Activated naive CD4-positive, alpha-beta T cell treated with anti-CD3 and anti-CD28 coated beads, Interleukin-2, amount 50 U/mL, for 16 hours (primary cell): ENCODE measurements at places on chromosomes 1 and 21.

DNA sequence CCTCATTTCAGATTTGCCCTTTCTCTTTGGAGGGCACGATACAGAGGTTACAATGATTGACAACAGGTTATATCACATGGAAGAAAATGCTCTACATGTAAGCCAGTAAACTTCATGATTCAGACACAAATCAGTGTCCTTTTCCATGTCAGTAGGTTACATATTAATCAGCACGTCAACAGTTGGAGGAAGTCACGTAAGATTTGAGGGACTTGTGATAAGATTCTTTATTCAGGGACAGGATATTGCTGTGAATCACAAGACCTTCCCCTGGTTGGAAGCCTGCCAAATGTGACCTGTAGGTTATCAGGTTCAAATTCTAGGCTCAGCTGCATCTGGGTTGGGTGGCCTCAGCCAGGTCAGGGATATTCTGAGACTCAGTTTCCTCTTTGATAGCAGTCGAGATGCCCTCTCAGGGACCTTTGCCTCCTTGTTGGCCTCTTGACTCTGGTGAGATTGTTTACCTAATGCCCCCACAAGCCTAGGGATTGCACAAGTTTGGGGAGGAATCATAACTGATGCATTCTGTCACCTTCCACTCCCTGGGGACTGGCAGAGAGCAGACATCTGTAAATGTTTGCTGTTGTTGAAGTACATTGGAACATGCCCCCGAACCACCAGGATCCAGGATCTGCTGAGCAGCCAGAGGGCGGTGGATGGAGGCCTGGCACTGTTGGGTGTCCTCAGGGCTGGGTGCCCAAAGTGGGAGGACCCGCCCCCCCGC lies 31.9 kb downstream of the SERINC2 start:
- no peak for DNase-seq

GRCh38 chr1:74246315-74246714 lies 11.1 kb downstream of the TNNI3K start:
- no peak for DNase-seq

GRCh38 chr1:45658171-45658570 lies 28.2 kb downstream of the GPBP1L1 start:
- no peak for DNase-seq

- no peak for DNase-seq
Observed at GRCh38 chr1:214467078-214467585, 84.3 kb downstream of the PTPN14 start.

DNA sequence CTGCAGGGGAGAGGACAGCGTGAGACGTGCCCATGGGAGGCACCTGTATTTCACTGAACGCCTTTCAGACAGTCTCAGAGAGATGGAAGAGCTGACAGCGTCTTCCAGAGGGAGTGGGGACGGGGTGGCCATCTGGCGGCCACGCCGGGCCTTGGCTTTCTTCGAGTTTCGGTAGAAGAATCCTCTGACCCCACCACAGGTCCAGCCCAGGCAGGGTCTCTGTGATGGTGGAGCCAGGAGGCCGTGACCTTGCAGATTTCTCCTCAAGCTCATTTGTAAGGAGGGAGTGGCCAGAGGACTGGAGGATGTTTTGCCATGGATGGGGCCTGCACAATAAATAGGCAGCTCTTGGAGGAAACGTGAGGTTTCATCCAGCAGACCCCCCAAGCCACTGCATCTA lies 47.6 kb upstream of the ADARB1 start:
- no peak for DNase-seq

- DNase-seq, result peak; percentile 17
Observed at GRCh38 chr1:12618661-12618964, 603 bp upstream of the DHRS3 start.

DNA sequence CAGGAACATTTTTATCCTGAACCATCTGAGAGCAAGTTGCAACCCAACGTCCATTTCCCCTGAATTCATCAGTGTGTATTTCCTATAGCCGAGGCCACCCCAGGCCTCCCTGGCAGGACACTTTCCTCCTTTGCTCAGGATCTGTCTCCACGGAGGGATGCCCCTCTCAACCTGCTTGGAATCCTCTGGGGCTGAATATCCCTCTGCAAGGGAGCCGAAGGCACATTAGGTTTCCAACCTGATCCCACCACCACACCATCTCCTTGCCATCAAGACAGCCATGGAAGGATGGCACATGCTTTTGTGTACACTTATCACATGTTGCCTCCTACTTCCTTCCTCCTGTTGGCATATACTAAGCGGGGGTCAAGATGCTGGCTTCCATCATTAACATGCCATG lies 74.8 kb upstream of the EDN2 start:
- DNase-seq, result no peak

GRCh38 chr1:15668089-15668754 lies 15.9 kb upstream of the PLEKHM2 start:
- DNase-seq, result no peak

DNA sequence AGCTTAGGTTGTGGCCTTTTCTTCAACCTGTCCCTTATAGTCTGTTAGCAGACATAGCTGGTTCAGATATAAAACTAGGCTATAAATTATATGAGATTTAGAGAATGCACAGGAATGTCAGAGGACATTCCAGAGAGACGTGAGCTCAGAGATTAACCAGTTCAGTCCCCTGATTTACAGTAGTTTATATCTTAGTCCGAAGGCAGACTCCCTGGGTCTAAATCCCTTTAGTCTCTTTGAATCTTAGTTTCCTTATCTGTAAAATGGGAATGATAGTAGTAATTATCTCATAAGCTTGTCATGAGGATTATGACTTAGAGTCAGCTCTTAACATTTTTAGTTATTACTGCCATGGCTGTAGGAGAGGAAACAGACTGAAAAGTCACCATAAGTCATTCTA lies 45.5 kb upstream of the PLXNA2 start:
- no peak for DNase-seq

- DNase-seq, result no peak
Observed at GRCh38 chr1:151085953-151086559, 15.5 kb downstream of the GABPB2 start.

- DNase-seq, result no peak
Observed at GRCh38 chr1:233734456-233734855, 120.5 kb downstream of the KCNK1 start.
